ENCODE measurements at places on chromosomes 5 and 9. TPM values are rescaled to one million over a fixed set of nuclear protein-coding genes. Genes with fewer than 3 reads are reported as not detected.

The AHRR gene
- 17.3 TPM for total RNA-seq

The CCL27 gene
- not detected for total RNA-seq

The PTGER4 gene
- total RNA-seq, result 4.9 TPM

- H3K36me3 ChIP-seq, result no peaks in the 10 kb centered on the region
- H3K27ac ChIP-seq, result peak overlapping the region; percentile 13
- H3K4me1 ChIP-seq, result peaks cover 13% of the 10 kb centered on the region
- H3K27me3 ChIP-seq, result no peaks in the 10 kb centered on the region
Observed at GRCh38 chr5:126972062-126972895, 58.1 kb downstream of the MARCHF3 start.

- no peak for DNase-seq
- H3K4me1 ChIP-seq, result peaks cover 23% of the 10 kb centered on the region
- H3K27me3 ChIP-seq, result no peaks in the 10 kb centered on the region
Observed at GRCh38 chr5:9766581-9766980, 136.4 kb upstream of the TAS2R1 start.

DNA sequence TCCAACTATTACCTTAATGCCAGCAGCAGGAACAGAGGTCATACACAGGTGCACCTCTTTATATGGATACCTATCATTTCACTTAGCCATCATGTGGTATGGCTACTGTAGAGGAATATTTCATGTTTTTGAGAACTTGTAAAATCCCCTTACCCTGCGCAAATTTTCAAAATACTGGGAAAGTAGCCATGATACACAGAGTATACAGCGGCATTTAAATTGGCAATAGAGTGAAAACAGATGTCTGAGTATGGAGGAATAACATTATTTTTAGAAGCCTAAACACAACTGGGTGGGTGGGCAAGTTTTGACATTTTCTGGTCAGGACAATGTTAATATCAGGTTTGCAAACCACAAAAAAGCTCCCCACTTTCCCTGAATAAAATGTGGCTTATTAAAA, 109.5 kb downstream of the SMIM23 start:
- H3K27ac ChIP-seq, result no peak overlapping the region
- peaks cover 5% of the 10 kb centered on the region for H3K36me3 ChIP-seq
- no peak overlapping the region for H3K4me3 ChIP-seq

DNA sequence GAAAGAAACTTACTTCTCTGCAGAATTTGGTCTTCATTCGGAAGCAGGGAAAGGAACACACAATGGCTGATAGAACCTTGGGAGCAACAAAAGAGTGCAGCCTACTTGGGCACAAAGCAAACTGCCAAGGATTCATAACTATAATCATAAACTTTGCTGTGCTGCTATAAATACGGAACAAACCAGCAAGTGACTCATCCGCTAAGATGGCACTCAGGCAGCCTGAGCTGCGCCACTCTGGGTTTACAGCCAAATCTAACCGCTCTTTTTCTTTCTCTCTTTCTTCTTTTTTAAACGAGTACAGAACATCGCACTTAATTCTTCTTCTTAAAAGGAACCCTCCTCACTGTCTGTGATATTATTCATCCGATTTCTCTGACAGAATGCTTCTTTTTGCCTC, 81.1 kb downstream of the PTPN3 start:
- DNase-seq, result no peak
- H3K36me3 ChIP-seq, result peaks cover 19% of the 10 kb centered on the region
- no peak overlapping the region for H3K27ac ChIP-seq
- no peak overlapping the region for H3K4me3 ChIP-seq
- no peaks in the 10 kb centered on the region for H3K4me1 ChIP-seq

DNA sequence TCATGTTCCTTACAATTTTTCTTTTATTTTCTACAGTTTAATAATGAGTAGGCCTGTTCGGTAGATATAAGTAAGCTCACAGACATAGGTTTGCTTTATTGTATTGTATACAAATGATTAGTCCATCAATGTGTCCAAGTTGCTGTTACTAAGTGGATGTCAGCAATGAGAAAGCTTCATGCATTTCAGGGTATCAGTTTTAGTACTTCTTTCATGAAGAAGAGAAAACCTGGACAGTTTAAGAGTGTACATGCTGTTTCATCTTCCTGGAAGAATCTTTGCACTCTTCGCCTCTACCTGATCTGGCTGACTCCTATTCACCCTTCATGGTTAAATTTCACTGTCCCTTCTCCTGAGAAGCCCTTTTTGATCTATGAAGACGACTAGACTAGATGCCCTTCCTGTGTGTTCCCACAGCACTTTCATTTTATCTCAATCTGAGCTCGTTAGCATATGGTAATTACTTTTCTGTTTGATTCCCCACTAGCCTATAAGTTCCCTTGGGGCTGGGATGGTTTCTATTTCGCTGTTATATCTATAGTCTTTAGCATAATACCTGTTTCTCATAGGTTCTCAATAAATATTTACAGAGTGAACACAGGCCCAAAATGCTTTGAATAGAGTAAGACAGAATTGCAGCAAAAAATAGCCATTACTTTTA, 70.7 kb downstream of the CETN3 start:
- no peaks in the 10 kb centered on the region for H3K4me1 ChIP-seq
- H3K27me3 ChIP-seq, result no peaks in the 10 kb centered on the region
- no peak overlapping the region for H3K27ac ChIP-seq

DNA sequence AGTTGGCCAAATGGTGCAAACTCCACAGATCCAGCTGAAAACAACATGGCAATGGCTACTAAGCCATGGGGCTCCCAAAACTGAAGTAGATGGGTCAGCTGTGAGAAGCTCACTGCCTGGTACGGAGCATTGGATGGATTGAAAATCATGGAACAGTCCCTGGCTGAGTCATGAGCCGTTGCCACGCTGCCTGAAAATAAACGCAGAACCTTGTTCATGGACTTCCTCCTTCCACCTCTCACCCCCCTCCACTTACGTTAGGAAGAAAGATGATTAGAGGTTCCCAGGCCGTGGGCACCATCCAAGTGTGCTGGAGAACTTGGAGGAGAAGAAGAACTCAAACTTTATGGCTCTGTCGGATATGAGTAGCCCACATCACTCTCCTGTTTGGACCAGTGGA, 6.8 kb upstream of the DIPK1B start:
- no peak overlapping the region for H3K4me3 ChIP-seq
- H3K27ac ChIP-seq, result no peak overlapping the region
- peaks cover 7% of the 10 kb centered on the region for H3K27me3 ChIP-seq
- H3K4me1 ChIP-seq, result no peaks in the 10 kb centered on the region
- H3K36me3 ChIP-seq, result no peaks in the 10 kb centered on the region

DNA sequence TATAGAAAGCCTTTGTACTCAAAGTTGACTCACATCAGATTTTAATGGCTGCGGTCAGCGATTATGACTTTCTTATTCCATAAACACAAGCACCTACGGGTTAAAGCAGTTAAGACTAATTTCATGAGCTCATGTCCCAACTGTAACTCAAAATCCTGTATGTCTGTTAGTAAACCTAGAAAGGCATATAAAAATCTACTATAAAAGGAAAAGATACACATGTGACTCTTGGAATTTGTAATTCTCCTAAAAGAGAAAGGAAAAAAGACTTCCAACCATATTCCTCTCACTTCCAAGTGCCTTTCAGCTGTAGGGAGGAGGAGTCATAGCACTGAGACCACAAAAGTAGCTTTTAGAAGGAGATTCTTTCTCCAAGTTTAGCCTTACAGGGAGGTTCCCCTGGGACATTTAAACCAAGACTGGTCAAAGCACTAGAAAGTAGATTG, 129.1 kb downstream of the EBF1 start:
- no peaks in the 10 kb centered on the region for H3K27me3 ChIP-seq
- peaks cover 2% of the 10 kb centered on the region for H3K36me3 ChIP-seq
- peaks cover 49% of the 10 kb centered on the region for H3K4me1 ChIP-seq
- no peak overlapping the region for H3K4me3 ChIP-seq
- DNase-seq, result no peak

- H3K36me3 ChIP-seq, result peaks cover 28% of the 10 kb centered on the region
- H3K4me1 ChIP-seq, result peaks cover 12% of the 10 kb centered on the region
- no peak overlapping the region for H3K4me3 ChIP-seq
- H3K27me3 ChIP-seq, result no peaks in the 10 kb centered on the region
- no peak overlapping the region for H3K27ac ChIP-seq
Observed at GRCh38 chr5:55276771-55277170, 30.7 kb downstream of the DHX29 start.
